ENCODE measurements at places on chromosomes 2 and 18.
A peak's percentile ranks its signal among the peaks of the same experiment; 100 is the strongest.

GRCh38 chr2:176129813-176130146, 275 bp downstream of the HOXD8 start:
- DNase-seq, result no peak

DNA sequence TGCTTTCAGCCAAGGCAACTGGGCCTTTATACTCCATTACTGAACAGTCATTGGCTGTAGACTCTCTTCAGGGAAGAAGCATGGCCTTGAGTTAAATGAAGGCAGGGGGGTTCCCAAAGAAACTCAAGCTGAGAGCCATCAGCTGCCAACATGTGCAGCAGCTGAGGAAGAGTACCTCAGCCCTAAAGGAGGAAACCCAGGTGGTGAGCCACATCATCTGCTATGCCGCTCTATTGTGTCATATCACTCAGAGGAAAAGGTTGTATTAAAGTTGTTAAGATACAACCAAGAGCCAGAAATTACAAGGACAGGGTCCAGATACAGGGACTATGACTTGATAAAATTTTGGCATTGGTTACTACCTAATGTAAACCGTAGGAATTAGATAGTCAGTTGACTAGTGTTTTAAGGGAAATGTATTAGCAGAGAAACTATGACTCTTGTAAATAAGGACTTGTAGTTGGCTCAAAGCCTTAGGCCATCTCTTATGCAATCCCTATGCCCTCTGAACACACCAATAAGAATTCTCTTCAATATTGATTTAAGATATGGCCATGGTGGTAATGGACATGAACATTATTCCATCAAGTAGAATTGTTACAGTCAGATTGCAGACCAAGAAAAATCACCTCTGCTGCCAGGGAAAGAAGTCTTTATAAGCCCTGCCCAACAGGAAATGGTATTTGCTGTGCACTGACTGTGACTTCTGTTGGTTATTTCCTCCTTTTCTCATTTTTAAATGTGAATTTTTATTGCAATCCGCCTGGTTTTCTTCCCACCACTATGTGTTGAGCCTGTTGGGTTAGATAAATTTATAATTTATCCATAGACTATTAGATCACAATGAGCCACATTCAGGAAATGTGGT, 9.2 kb upstream of the LRPPRC start:
- DNase-seq, result no peak

- DNase-seq, result no peak
These were observed 845 bp upstream of the MYCN start for GRCh38 chr2:15939556-15939853.

- DNase-seq, result no peak
These were observed 610 bp downstream of the SPC25 start for GRCh38 chr2:168889635-168890005.

DNA sequence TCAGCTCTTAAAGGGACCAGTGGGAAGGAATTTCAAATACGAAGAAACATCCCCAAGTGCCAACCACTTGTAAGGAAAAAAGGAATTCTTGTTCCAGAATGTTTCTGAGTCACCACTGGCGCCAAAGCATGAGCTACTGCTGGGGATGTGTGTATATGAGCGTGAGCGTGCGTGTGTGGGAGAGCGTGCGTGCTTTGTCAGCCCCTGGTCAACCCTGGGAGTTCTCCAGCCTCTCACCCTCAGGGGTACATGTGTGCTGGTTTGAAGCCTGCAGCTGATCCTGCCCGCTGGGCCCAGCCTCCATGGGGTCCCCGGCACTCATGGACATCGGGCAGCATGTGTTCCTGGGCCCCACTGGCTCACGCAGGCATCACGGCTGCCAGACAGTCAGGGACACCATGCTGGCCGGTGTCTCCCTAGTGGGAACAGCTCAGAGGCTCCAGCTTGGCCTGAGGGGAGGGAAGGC, 17.1 kb downstream of the HS6ST1 start:
- DNase-seq, result no peak

DNA sequence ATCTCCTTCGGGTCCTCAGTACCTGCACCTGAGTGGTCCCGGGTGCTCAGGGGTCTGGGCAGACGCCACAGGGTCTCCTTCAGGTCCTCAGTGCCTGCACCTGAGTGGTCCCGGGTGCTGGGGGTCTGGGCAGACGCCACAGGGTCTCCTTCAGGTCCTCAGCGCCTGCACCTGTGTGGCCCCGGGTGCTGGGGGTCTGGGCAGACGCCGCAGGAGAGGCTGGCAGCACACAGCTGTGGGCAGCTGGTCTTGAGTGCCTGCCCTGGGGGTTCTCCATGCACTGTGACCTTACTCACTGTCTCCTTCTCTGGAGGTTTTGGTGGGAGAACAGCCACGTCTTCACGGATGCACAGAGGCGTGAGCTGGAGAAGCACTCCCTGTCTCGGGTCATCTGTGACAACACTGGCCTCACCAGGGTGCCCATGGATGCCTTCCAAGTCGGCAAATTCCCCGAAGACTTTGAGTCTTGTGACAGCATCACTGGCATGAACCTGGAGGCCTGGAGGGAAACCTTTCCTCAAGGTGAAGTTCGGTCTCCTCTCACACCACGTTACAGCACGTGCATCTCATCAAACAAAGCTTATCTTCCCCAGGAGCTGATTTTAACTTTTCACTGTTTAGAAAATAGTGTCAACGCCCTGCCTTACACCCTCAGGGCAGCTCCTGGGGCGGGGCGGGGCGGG, 82.6 kb downstream of the TPO start:
- DNase-seq, result no peak

GRCh38 chr2:15568874-15569273, 7.7 kb upstream of the NBAS start:
- DNase-seq, result no peak

DNA sequence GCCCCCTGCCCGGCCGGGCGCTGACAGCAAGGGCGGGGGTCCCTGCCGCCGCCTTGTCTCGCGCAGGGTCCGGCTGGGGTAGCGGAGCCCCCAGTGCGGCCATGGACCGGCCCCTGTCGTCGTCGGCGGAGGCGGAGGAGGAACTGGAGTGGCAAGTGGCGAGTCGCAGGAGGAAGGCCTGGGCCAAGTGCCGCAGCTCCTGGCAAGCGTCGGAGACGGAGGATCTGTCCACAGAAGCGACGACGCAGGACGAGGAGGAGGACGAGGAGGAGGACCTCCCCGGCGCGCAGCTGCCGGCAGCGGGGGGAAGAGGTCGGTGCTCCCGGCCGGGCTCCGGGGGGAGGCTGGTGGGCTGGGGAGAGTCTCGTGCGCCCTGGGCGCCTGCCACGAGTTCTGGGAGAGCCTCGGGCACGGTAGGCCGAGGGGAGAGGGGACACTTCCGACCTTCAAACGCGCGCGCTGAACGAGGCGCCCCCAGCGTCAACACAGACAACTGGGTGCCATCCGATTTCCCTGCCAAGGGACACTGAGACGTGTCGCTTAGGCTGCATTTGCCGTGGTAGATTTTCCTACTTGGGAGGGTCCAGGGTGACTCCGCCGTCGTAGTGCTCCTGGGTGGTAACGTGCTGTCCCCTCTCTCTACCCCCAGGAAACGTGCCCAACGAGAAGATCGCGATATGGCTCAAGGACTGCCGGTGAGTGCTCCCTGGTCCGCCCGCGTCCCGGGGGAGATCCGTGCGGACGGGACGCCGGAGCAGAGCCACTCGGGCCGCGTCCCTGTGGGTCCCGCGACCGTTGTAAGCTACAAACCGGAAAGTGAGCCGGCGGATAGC, 652 bp downstream of the ITPRID2 start:
- DNase-seq, result peak; percentile 51

GRCh38 chr2:241943961-241944575, 74.5 kb downstream of the RTP5 start:
- DNase-seq, result no peak

Measured in activated T-cell treated with anti-CD3 and anti-CD28 coated beads for 48 hours (primary cell).